ENCODE measurements at places on chromosomes 6 and 20. TPM values are rescaled to one million over a fixed set of nuclear protein-coding genes. Genes with fewer than 3 reads are reported as not detected.

BEND6 gene
- total RNA-seq = 0.55 TPM

DNA sequence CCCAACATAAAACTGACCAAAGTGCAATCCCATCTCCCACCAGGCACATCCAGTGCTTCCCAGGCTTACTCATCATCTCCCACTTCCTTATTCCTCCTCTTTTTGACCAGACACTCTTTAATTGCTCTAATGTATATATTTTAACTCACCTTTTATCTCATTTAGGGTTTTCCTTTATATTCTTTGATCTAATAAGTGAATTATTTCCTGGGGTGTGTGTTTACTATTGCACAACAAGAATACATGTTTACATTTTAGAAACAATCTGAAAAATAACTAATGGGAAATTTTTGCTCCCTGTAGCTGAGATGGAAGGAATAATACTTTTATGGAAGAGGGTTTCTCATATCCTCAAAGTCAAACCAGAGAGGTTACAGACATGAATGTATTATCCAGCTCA lies 18.4 kb downstream of the RHAG start:
- no peaks in the 10 kb centered on the region for H3K36me3 ChIP-seq
- no peaks in the 10 kb centered on the region for H3K4me1 ChIP-seq
- H3K4me3 ChIP-seq = no peak overlapping the region
- no peaks in the 10 kb centered on the region for H3K27me3 ChIP-seq
- DNase-seq = no peak

DNA sequence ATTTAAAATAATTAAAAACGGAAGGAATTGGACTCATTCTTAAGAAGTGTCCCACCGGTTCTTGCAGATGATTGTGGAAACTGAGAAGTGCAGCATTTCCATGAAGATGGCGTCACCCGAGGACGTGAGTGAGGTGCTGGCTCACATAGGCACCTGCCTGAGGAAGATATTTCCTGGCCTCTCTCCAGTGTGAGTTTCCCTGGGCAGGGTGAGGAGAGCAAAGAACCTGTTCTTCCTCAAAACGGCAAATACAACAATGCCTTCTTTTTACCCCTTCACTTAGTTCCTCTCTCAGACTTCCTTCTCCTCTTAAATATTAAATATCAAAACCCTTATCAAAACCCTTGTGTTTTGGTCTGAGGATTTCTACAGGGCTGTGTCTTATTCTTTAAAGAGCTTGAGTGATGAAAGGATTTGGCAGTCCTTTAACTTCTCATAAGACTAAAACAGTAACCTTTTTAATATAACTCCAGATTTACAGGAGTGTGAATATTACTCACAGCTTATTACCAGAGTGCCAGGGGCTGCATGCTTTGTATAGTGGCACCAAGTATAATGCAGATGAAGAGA lies 156.3 kb downstream of the CARMIL1 start:
- H3K27ac ChIP-seq = no peak overlapping the region
- no peak overlapping the region for H3K4me3 ChIP-seq
- H3K36me3 ChIP-seq = no peaks in the 10 kb centered on the region
- H3K4me1 ChIP-seq = no peaks in the 10 kb centered on the region
- DNase-seq = no peak

RGS17 gene
- total RNA-seq = not detected

- H3K27ac ChIP-seq = peak overlapping the region; percentile 76
- peak; percentile 35 for DNase-seq
- H3K27me3 ChIP-seq = no peaks in the 10 kb centered on the region
- no peaks in the 10 kb centered on the region for H3K36me3 ChIP-seq
- H3K4me3 ChIP-seq = no peak overlapping the region
- peaks cover 44% of the 10 kb centered on the region for H3K4me1 ChIP-seq
Observed at GRCh38 chr6:137233911-137234863, 15.0 kb upstream of the IFNGR1 start.

DNA sequence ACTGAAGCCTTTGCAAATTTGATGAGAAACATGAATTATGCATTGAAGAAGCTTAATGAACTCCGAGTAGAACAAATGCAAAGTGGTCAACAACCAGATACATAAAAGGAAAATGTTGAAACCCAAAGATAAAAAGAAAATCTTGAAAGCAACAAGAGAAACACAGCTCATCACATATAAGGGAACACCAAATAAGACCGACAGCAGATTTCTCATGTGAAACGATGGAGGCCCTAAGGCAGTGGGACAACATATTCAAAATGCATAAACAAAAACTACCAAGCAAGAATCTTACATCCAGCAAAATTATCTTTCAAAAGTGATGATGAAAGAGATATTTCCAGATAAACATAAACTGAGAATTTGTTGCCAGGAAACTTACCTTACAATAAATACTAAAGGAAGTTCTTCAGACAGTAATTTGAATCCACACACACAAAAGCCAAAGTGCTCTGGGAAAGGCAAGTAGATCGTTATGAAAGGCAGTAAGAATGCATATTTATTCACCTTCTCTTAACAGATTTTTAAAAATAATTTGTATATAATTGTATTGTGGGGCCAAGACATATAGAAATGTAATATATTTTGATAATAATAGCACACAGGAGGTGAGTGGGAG lies 22.5 kb downstream of the SLC52A3 start:
- H3K4me3 ChIP-seq = no peak overlapping the region
- no peaks in the 10 kb centered on the region for H3K4me1 ChIP-seq

GRCh38 chr6:2763876-2764540 lies 1.2 kb upstream of the WRNIP1 start:
- no peaks in the 10 kb centered on the region for H3K36me3 ChIP-seq
- H3K27ac ChIP-seq = peak overlapping the region; percentile 89
- peak overlapping the region; percentile 96 for H3K4me3 ChIP-seq
- peaks cover 25% of the 10 kb centered on the region for H3K4me1 ChIP-seq
- DNase-seq = no peak
- H3K27me3 ChIP-seq = no peaks in the 10 kb centered on the region

GRCh38 chr6:68880050-68880813 lies 245.2 kb downstream of the ADGRB3 start:
- no peaks in the 10 kb centered on the region for H3K27me3 ChIP-seq
- no peaks in the 10 kb centered on the region for H3K36me3 ChIP-seq
- no peaks in the 10 kb centered on the region for H3K4me1 ChIP-seq

GRCh38 chr6:3228771-3229565 lies 1.5 kb upstream of the TUBB2B start:
- no peaks in the 10 kb centered on the region for H3K36me3 ChIP-seq
- peaks cover 16% of the 10 kb centered on the region for H3K4me1 ChIP-seq

GRCh38 chr6:98836962-98837944 lies 2.9 kb downstream of the POU3F2 start:
- H3K36me3 ChIP-seq = no peaks in the 10 kb centered on the region
- DNase-seq = no peak
- peaks cover 37% of the 10 kb centered on the region for H3K4me1 ChIP-seq
- peaks cover 99% of the 10 kb centered on the region for H3K27me3 ChIP-seq
- no peak overlapping the region for H3K4me3 ChIP-seq

THBS2 gene
- total RNA-seq = 11.5 TPM

GRCh38 chr20:38685853-38686473 lies 38.3 kb upstream of the SLC32A1 start:
- no peak overlapping the region for H3K4me3 ChIP-seq
- no peak overlapping the region for H3K27ac ChIP-seq
- no peaks in the 10 kb centered on the region for H3K4me1 ChIP-seq
- peak; percentile 12 for DNase-seq
- peaks cover 27% of the 10 kb centered on the region for H3K27me3 ChIP-seq
- H3K36me3 ChIP-seq = no peaks in the 10 kb centered on the region

DNA sequence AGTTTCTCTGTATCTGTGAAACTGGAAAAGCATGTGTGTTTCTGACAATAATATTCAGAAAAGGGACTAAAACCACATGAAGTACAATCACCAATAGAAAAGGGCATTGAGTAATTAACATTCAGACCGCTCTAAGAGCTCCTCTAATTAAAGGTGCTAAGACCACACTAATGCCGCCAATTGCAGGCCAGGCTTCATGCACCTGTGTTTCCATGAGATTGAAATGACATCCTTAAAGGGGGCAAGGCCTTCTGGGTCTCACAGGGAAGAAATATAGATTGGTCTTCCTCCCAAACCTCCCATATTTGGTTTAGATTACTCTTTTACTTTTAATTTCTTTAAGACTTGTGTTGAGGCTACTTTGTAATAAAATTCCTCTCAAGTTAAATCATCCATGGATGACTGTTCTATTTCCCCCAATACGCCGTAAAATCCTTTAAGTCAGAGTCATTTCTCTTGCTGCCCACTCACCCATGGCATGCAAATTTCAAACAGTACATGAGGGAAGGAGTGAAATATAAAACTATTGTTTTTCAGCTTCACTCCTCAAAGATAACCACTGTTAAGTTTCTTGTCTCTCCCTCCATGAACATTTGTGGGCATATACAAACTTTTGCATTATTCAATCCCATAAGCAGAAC lies 110.6 kb downstream of the UBE3D start:
- no peaks in the 10 kb centered on the region for H3K4me1 ChIP-seq
- DNase-seq = no peak
- no peaks in the 10 kb centered on the region for H3K27me3 ChIP-seq
- H3K27ac ChIP-seq = no peak overlapping the region

PPP1R14C gene
- 64.5 TPM for total RNA-seq

DCDC2 gene
- total RNA-seq = 1.2 TPM

GRCh38 chr6:149782337-149782736 lies 32.8 kb downstream of the PCMT1 start:
- no peaks in the 10 kb centered on the region for H3K4me1 ChIP-seq
- no peak overlapping the region for H3K27ac ChIP-seq
- H3K27me3 ChIP-seq = no peaks in the 10 kb centered on the region
- H3K36me3 ChIP-seq = peaks cover 17% of the 10 kb centered on the region
- DNase-seq = no peak

SLC25A27 gene
- total RNA-seq = 27.5 TPM

TBX18 gene
- 0.79 TPM for total RNA-seq

GRCh38 chr20:2692036-2692885 lies at the start of gene EBF4:
Gene EBF4, plus strand, starts transcription at chr20:2692780. Its CDS starts 866 bp downstream, at chr20:2693646.
- no peaks in the 10 kb centered on the region for H3K36me3 ChIP-seq
- H3K4me3 ChIP-seq = peak within 1 kb of the TSS; percentile 48
- DNase-seq = peak; percentile 47

DNA sequence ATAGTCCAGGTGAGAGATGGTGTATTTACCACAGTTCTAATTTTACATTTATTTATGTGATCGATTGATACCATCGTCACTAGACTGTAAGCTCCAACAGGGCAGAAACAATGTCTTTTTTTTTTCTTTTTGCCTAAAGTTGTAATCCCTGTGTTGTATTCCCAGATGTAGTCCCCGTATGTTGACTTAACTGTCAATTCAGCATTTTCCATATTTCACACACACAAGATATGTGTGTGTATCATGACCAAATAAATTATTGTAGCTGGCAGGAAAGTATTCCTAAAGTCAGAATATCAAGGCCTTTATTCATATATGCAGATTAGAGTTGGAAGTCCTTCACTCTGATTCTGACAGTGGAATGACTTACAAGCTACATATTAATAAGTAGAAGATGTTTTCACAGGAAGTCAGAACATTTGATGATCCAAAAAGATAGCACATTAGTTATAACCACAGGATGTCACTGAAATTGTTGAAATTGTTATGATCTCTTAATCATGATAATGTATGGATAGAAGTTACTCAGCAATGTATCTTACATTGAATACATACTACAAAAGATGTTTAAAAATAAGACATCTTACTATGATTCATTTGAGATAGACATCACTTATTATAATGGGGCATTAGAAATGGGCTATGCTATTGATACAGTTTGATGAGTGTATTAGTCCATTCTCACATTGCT lies 10.6 kb downstream of the RNF182 start:
- no peak overlapping the region for H3K27ac ChIP-seq
- no peaks in the 10 kb centered on the region for H3K36me3 ChIP-seq
- no peak for DNase-seq
- no peak overlapping the region for H3K4me3 ChIP-seq

GRCh38 chr6:14595751-14596150 lies 478.2 kb downstream of the CD83 start:
- no peak overlapping the region for H3K4me3 ChIP-seq
- H3K4me1 ChIP-seq = no peaks in the 10 kb centered on the region
- no peaks in the 10 kb centered on the region for H3K27me3 ChIP-seq
- DNase-seq = no peak
- no peaks in the 10 kb centered on the region for H3K36me3 ChIP-seq

DNA sequence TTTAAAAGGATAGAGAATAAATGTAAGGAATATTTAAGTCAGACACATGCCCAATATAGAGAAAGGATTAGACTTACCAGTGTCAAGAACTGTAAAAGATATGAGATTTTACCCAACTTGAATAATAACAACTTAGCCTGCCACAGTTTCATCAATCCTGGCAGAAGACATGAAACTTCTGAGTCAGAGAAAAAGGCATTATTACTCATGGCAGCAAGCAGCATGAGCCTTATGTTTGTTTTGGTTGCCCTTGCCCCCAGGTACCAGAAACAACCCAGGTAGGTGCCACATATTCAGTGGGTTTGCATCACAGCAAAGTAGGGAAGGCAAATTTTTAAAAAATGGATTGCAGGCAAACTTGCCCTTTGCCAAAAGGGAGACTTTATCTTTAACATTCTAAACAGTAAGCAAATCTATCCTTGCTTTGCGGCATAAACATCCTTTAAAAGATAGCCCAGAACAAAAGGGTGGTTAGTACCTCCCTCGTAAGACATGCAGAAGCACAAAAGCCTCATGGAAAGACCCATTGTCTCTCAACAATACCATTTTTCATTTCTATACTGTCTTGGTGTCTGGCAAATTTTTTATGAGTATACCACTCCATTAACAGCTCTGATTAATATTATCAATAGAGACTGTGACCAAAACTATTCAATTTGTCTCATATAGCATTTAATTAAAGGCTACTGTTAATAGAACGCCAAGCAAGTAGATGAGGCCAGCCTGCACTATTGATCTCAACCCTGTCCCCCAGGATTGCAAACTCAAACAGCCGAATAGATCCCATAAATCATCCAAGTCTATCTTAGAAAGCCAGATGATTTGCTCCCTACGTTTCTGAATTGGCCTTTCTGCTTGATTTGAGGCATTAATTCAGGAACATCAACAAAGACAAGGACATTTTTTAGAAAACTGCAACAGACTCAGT lies 185.1 kb downstream of the COL19A1 start:
- no peak overlapping the region for H3K27ac ChIP-seq
- DNase-seq = no peak
- H3K4me3 ChIP-seq = no peak overlapping the region
- H3K4me1 ChIP-seq = no peaks in the 10 kb centered on the region
- H3K27me3 ChIP-seq = no peaks in the 10 kb centered on the region

FAM184A gene
- 3.0 TPM for total RNA-seq

GRCh38 chr20:5893621-5894020 lies 56.7 kb downstream of the TRMT6 start:
- no peak overlapping the region for H3K4me3 ChIP-seq
- no peak for DNase-seq
- no peaks in the 10 kb centered on the region for H3K36me3 ChIP-seq
- H3K27ac ChIP-seq = no peak overlapping the region

TMEM200A gene
- 19.5 TPM for total RNA-seq

NHSL1 gene
- total RNA-seq = 117 TPM

GRCh38 chr20:37262505-37262904 lies 891 bp upstream of the GHRH start:
- H3K4me1 ChIP-seq = no peaks in the 10 kb centered on the region
- H3K27me3 ChIP-seq = no peaks in the 10 kb centered on the region
- DNase-seq = no peak
- no peaks in the 10 kb centered on the region for H3K36me3 ChIP-seq
- no peak overlapping the region for H3K4me3 ChIP-seq

C20orf144 gene
- not detected for total RNA-seq

TCF15 gene
- total RNA-seq = not detected

Measured in transverse colon (tissue), 4 donors.